Epithelial cell of proximal tubule (primary cell): ENCODE measurements at places on chromosomes 5 and 9. TPM values are rescaled to one million over a fixed set of nuclear protein-coding genes. Genes with fewer than 3 reads are reported as not detected.

GRCh38 chr5:82591021-82591515 lies 312.9 kb upstream of the RPS23 start:
- DNase-seq, result no peak

- DNase-seq, result no peak
These were observed 36.4 kb downstream of the GLT6D1 start for GRCh38 chr9:135602789-135603481.

- DNase-seq, result no peak
These were observed 124.3 kb downstream of the TEX10 start for GRCh38 chr9:100228352-100228869.

DNA sequence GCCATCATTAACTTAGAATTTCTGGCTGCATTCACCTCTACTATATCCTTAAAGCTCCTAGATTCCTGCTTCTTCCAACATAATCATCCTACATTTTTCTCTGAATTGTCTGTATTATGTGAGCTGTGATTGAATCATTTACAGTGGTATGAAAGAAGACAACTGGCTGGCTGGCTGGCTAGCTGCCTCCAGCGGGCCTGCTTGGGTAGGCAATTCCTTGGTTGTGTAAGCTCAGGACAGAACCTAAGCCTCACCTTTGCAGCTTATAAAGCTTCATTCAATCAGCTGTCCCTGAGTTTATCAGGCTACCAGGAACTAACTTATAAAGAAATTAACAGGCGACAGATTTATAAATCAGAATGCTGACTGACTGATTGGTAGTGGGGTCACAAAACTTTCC lies 162.7 kb upstream of the NR3C1 start:
- no peak for DNase-seq

DNA sequence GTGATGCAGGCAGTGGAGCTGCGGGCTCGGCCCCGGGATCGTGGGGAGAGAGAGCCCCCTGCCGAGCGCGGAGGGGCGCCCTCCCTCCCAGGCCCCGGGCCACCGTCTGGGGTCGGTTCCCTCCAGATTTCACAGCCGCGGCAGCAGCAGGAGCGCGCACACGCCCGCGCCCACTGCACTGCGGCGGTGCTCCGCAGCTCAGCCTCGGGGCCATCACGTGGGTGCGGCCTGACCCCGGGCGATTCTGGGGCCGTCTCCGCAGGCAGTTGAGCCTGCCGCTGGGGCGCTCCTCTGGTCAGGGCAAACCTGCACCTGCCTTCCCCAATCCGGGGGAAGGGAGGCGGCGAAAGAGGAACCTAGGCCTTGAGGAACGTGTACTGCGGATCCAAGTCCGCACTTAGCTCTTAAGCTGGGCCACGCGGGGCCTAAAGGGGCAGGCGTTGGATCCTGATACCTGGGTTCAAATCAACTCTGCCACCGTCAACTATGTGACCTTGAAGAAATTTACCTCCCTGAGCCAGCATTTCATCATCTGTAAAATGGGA lies 9.4 kb upstream of the DELE1 start:
- no peak for DNase-seq

- no peak for DNase-seq
These were observed 1.3 kb downstream of the HMGXB3 start for GRCh38 chr5:150001660-150002486.

- peak; percentile 80 for DNase-seq
These were observed 935.2 kb upstream of the DMAC1 start for GRCh38 chr9:8734760-8735159.

DNA sequence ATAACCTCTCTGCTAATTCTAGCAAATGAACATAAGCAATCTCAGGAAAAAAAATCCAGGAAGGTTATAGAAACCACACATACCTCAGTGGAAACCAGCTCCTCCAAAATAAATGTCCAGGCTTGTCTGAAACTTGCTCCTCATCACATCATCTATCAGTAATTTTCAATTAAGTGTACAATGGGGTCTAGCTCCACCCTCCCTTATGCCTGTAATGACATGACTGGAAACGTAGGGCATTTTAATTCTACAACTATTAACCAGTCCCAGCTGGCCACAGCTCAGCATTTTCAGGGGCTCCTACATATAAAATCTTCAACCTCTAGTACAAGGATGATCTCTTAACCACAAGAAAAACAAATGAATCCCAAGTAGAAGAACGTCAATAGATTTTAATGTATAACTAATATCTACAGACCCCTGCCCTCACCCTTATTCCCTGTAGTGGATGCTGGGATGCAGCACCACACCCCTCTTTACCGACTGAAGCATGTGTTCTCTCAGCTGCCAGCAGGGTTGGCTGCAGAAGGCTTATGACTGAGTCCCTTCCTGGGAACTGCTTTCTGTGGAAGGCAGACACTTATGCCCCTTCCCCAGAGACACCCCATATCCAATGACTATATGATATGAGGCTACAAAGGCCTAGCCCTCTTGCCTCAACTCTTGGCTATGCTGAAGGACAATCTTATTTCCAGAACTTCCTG lies 6.8 kb downstream of the TSSK1B start:
- no peak for DNase-seq

DNA sequence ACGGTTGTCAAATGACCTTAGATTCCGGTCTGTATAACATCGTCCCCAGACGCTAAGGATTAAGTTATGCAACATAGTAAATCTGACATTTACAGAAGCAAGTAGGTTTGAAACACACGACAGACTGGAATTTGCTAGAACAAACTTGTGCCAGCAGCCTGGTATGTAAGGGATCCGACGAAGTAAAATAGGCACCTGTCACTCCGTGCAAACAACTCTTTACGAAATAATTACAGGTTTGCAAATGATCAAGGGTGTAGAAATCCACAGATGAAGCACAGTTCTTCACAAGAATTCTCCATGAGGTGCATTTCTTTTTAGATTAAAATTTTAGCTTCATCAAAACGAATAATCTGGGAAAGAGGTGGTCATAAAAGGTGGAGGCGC lies 508 bp downstream of the MOCS2 start:
- DNase-seq, result no peak

The INSL4 gene
- total RNA-seq, result not detected in 2 replicates

The HEMGN gene
- total RNA-seq, result not detected in 2 replicates

The LPAR1 gene
- total RNA-seq, result 8.5 and 13.0 TPM in 2 replicates

The CDX1 gene
- total RNA-seq, result not detected in 2 replicates
